Astrocyte (in vitro differentiated cells and primary cell): ENCODE measurements at places on chromosomes 6 and 20. TPM values are rescaled to one million over a fixed set of nuclear protein-coding genes. Genes with fewer than 3 reads are reported as not detected.

DNA sequence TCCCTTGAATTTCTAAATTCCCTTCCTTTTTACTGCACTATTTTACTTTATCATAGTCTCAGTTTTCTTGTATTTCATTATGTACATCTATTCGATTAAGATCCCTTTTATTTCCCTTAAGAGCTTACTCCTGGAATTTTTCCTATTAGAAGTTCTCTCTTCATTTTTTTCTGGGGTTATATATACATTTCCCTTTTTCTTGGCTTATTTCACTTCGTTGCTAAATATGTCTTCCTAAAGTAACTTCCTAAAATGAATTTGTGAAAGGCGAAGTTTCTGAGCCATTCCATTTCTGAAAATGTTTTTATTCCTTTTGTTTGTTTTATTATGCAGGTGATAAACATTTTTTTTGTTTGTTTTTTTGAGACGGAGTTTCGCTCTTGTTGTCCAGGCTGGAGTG, 5.9 kb upstream of the CD109 start:
- H3K4me3 ChIP-seq = no peak overlapping the region
- no peaks in the 10 kb centered on the region for H3K27me3 ChIP-seq
- H3K27ac ChIP-seq = no peak overlapping the region
- no peak for DNase-seq
- H3K36me3 ChIP-seq = no peaks in the 10 kb centered on the region
- H3K4me1 ChIP-seq = peaks cover 13% of the 10 kb centered on the region

- no peak overlapping the region for H3K27ac ChIP-seq
- H3K4me3 ChIP-seq = no peak overlapping the region
- no peaks in the 10 kb centered on the region for H3K36me3 ChIP-seq
- no peaks in the 10 kb centered on the region for H3K4me1 ChIP-seq
- no peak for DNase-seq
Observed at GRCh38 chr6:63267046-63267445, 52.7 kb downstream of the LGSN start.

- no peak overlapping the region for H3K27ac ChIP-seq
- H3K36me3 ChIP-seq = no peaks in the 10 kb centered on the region
- H3K27me3 ChIP-seq = no peaks in the 10 kb centered on the region
Observed at GRCh38 chr20:33005132-33005566, 916 bp upstream of the SUN5 start.

DNA sequence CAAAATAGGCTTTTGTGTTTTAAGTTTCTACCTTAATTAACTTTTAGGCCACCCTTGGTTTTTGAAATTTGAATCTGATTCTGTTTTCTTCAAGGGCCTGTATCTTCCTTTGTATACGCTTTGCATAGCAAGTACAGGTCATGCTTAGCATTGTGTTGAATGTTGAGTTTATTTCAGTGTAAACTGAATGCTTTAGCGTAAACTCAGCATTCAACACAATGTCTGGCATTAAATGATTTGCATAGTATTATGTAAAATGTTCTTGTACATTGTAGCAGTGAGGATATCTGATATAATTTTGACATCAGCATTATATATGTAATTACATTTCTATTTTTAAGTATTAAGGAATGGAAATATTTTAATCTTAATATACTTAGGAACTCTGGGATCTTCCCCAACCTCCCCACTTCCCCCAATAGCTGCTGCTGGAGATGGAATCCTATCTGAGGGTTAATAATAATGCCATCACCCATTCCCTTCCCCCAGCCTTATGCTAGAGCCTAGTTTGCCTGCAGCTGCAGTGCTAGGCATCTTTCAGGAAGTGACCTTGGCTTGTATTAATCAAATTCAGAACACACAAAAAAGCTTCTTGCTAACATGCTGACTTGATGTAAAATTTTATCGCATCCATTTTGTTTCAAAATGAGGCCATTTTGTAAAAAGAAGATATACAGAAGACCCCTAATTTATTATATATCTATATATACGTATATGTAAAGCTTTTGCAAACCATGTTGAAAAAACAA, 73.1 kb downstream of the NCOA3 start:
- H3K27me3 ChIP-seq = no peaks in the 10 kb centered on the region
- no peaks in the 10 kb centered on the region for H3K36me3 ChIP-seq
- no peak for DNase-seq
- H3K27ac ChIP-seq = no peak overlapping the region
- H3K4me3 ChIP-seq = no peak overlapping the region

DNA sequence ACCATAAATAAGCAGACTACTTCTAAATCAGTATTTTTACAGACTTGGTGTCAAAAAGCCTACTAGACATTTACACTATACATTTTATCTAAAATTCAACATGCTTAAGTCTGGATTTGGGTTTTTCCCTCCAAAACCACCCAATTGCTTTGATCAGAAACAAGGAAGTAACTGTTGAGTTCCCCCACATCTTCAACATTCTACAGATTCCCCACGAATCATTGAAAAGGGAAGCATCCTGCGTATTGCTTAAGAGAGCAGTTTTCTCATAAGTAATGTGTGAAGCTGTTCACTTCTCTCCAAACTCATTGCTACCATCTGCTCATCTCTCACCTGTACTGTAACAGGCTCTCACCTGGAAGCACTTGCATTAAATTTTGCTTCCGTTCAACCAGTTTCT, 36.4 kb upstream of the RNF144B start:
- no peak overlapping the region for H3K4me3 ChIP-seq
- no peak for DNase-seq
- no peak overlapping the region for H3K27ac ChIP-seq
- peaks cover 3% of the 10 kb centered on the region for H3K4me1 ChIP-seq
- no peaks in the 10 kb centered on the region for H3K36me3 ChIP-seq

DNA sequence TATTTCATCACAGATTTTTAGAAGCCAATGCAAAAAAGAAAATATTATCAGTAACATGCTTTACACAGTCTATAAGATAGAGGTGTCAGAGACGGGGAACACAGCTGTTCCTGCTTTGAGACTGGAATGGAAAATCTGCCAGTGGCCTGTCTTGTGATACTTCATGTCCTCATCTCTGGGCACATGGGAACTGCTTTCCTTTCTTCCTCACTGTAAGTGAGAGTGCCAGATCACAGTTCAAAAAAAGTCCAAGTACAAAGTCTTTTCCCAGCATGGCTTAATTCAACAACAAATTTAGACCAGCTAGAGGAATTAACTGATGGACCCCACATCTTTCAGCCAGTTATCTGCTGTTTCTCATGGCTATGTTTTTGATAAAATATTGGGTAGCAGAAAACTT, 490.4 kb downstream of the CDKAL1 start:
- no peak overlapping the region for H3K4me3 ChIP-seq
- H3K27me3 ChIP-seq = no peaks in the 10 kb centered on the region
- no peaks in the 10 kb centered on the region for H3K36me3 ChIP-seq
- no peak overlapping the region for H3K27ac ChIP-seq

The NRSN1 gene
- total RNA-seq = not detected in 2 replicates
